ENCODE measurements at places on chromosomes 16 and 17. TPM values are rescaled to one million over a fixed set of nuclear protein-coding genes. Genes with fewer than 3 reads are reported as not detected.

Gene PAM16
- total RNA-seq = 48.1 TPM

Gene CCL3
- not detected for total RNA-seq

Gene DPEP3
- total RNA-seq = not detected

Gene TEKT1
- not detected for total RNA-seq

Gene DYNLL2
- total RNA-seq = 9.6 TPM

Gene AIPL1
- total RNA-seq = not detected

Gene CNGB1
- not detected for total RNA-seq

Gene CCDC182
- total RNA-seq = not detected

Gene PRSS36
- 0.40 TPM for total RNA-seq

Gene CCDC200
- total RNA-seq = not detected

GRCh38 chr16:75248142-75248535 is 3.3 kb downstream of the BCAR1 start:
- no peak for DNase-seq

DNA sequence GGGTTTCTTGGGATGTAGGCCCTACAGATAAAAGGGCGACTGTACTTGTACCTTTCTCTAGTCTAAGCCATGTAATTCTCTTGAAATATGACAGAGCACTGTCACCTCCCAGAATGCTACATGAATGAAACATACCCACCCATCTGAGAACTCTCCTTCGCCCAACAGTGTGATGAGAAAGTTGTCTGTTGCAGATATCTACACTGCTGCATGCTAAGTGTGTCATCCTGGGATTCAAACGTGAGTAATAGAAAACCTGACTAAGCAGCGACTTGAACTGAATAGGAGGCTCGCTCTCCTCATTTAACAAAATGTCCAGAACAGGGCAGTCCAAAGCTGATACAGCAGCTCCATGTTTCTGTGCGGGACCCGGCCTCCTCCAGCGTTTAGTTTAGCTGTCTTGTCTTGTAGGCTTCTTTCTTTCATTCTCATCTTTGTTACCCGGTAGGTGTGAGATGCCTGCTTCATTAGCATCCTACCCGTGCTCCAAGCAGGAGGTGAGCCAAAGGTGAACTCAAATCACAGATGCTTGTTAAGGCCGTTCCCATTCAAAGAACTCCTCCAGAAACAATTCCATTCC is 211.9 kb downstream of the PRKCA start:
- peak; percentile 51 for DNase-seq

GRCh38 chr17:11459861-11460331 is 138.4 kb upstream of the DNAH9 start:
- no peak for DNase-seq

GRCh38 chr17:7834542-7834956 is 532 bp downstream of the KDM6B start:
- DNase-seq = peak; percentile 35

DNA sequence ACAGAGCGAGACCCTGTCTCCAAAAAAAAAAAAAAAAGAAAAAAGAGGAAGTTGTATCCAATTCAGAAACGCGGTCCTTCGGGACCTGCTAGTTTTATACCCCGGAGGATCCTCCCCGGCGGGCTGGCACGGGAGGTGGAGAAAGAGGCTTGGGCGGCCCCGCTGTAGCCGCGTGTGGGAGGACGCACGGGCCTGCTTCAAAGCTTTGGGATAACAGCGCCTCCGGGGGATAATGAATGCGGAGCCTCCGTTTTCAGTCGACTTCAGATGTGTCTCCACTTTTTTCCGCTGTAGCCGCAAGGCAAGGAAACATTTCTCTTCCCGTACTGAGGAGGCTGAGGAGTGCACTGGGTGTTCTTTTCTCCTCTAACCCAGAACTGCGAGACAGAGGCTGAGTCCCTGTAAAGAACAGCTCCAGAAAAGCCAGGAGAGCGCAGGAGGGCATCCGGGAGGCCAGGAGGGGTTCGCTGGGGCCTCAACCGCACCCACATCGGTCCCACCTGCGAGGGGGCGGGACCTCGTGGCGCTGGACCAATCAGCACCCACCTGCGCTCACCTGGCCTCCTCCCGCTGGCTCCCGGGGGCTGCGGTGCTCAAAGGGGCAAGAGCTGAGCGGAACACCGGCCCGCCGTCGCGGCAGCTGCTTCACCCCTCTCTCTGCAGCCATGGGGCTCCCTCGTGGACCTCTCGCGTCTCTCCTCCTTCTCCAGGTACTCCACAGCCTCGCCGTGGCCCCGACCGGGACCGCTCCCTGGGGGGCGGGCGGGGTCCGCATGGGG is at the start of gene CDH3:
Gene CDH3 (plus strand): TSS at position 596 of the 779 bp plus-strand sequence. CDS start 70 bp downstream, at position 666.
- DNase-seq = no peak

DNA sequence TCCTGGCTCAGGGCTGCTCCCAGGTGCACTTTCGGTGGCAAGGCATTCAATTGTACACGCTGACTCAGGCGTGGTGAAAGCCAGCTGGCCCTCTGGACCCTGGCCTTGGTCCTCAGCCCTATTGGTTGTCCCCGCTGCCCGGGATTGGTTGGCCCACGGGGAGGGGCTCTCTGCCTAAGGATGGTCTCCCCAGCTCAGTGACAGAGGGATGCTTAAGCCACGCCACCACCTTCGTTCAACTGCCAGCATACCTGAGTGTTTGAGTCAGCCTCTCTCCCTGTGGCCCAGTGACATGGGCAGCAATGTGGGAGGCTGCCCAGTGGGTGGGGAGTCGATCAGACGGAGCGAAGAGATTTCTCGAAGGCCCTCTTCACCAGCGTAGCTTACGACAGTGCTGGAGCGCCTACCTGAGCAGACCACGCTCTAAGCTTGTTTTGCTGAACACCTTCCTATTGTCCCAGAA is 30.3 kb downstream of the IRF8 start:
- DNase-seq = no peak

DNA sequence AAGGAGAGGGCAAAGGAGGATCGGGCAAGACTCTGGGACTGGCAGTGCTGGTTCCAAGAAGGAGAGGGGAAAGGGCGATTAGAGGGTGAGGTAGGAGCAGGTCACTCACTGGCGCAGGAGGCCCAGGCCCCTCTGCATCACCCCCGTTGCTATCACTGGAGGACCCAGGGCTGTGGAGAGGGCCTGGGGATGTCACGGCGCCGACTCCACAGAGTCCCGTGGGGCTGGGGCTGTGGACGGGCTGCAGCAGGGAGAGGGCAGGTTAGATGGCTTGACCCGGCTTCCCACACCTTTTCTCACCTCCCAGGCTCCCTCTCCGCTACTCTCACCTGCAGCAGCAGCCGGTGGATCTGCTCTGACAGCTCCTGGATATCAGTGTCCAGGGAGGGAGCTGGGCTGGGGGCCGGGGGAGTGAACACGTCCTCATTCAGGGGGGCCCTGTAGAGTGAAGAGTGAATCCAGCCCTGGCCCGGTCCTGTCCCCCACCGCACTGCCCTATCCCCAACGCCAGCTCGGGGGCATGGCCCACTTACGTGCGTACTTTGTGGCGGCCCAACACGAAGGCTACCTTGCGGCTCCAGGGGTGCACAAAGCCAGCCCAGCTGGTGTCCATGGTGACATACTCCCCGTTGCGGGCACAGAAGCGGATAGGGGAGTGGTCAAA is 4.9 kb downstream of the PER1 start:
- no peak for DNase-seq
